ENCODE measurements at places on chromosomes 11 and 22.

GRCh38 chr11:100687630-100688395, 725 bp downstream of the ARHGAP42 start:
- DNase-seq, result no peak

GRCh38 chr22:48449466-48450187, 1378.0 kb downstream of the BRD1 start:
- no peak for DNase-seq

GRCh38 chr11:70059971-70060370, 18.1 kb upstream of the ANO1 start:
- DNase-seq, result no peak

DNA sequence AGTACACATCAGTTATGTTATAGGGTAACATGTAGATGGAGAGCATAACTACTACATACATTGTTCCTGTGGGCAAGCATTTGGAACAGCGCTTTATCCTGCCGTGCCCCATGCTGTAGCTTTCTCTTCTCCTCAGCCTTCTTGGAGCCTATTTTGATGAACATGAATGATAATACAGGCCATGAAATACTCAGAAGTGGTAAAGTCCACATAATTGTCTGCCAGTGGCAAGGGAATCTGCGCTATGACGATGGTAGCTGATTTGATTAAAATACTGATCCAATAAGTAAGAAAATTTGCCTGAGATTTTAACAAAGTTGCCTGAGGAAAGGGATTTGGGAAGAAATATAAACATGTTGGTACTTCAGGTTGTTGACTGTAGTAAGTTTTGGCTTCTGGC, 23.3 kb downstream of the ALKBH3 start:
- DNase-seq, result no peak

DNA sequence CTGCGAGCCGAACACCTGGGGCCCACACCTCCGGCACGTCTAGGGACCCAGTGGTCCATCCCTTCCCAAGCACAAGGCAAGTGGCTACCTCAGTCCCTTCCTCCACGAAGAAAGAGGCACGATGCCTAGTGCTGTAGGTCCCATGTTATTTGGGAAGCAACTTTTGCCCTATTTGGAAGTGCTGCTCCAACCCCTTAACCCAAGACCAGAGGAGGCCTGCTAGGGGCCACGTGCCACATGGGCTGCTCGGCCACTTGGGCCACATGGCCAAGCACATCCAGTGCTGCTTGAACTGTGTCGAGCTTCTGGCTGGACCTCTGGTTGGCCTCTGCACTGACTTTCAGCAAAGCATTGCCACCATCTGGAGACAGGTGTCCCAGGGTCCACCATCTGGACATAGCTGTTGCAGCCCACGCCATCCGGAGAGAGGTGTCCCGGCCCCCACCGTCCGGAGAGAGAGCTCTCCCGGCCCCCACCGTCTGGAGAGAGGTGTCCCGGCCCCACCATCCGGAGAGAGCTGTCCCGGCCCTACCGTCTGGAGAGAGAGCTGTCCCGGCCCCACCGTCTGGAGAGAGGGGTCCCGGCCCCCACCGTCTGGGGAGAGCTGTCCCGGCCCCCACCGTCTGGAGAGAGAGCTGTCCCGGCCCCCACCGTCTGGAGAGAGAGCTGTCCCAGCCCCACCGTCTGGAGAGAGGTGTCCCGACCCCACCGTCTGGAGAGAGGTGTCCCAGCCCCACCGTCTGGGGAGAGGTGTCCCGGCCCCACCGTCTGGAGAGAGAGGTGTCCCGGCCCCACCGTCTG, 6.5 kb upstream of the B4GALNT4 start:
- DNase-seq, result no peak

- no peak for DNase-seq
These were observed 20.9 kb upstream of the UPB1 start for GRCh38 chr22:24474221-24474620.

- no peak for DNase-seq
These were observed 107.7 kb upstream of the POU2AF2 start for GRCh38 chr11:111137846-111138245.

GRCh38 chr22:29784451-29785361, 17.5 kb downstream of the UQCR10 start:
- DNase-seq, result no peak

DNA sequence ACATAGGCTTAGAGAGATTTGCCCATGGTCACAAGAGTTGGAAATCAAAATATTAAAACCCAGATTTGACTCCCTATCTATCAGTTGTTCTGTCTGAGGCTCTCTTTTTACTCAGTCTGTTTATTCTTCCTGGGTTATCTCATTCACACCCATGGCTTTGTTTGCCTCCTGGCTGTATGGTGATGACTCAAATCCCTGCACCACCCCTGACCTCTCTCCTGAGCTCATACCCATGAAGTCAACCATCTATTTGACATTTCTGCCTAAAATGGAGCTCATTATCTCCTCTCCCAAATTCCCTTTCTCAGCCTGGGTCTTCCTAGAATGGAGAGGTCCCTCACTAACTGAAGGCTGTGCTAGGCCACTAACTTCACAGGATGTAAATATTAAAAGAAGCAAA, 27.8 kb upstream of the CCDC134 start:
- no peak for DNase-seq

- no peak for DNase-seq
These were observed 108.8 kb downstream of the TTC28 start for GRCh38 chr22:28570696-28571373.

DNA sequence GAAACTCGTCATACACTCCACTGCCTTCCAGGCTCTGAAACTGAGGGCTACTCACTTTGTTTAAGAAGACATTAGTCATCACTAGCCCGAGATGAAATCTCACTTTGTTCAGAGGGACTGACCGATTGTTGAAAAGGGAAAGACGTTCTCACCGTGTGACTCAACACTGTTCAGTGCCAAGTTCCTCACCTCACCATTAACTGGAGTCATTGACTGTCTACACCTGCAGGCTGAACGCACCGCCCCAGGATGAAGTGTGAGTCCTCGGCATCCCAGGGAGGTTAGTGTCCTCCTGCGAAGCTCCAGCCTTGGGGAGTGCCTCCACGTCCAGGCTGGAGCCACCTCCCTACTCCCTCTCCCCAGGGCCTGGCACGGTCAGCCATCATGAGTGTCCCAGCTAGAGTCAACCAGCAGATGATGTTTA, 30.4 kb downstream of the FADD start:
- DNase-seq, result no peak

DNA sequence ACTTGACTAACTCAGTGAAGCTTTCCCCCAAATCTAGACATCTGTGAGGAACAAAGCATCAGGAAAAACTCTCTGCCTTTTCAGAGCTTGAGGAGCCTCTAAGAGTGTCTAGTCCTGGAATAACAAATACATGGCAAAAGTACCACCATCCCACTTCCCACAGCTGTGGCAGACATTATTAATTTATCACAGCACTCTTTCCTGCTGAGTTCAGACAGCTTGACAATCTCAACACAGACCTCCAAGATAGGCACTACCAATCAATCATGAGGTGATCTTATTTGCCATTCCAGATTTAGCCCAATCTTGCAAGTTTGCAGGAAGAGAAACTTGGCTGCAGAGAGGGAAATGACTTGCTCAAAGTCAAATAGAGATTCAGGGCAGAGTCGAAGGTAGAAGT, 202.8 kb downstream of the MN1 start:
- no peak for DNase-seq

DNA sequence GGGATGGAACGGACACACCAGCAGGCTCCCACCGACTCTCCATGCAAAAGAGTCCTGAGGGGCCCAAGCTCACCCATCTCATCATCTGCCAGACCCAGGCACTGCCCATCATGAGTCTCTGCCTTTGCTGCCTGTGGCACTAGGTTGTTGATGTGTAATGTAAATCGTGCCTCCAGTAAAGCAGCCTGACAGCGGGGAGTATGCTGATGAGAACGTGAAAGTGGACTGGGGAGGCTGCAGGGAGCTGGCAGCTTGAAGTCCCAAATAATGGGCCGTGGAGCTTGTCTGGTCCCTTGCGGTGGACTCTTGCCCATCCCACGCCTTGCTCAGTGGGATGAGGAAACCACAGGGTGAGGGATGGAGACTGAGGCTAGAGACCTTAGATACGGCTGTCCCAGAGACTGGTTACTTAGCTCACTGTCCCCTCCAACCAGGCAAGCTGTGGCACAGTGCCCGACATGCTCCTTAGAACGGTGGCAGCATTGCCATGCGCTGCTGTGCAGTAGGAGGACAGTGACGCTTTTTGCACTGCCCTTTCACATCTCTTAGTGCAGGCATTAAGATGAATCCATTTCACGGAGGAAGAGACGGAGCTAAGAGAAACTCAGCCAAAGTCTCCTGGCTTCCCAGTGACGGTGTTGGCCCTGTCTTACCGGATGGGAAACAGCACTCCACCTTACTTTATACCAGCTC, 39.6 kb upstream of the PLET1 start:
- no peak for DNase-seq

- no peak for DNase-seq
These were observed 60.3 kb downstream of the TMPRSS5 start for GRCh38 chr11:113645593-113646349.

GRCh38 chr11:115545581-115546210, 41.5 kb upstream of the CADM1 start:
- DNase-seq, result no peak

GRCh38 chr22:36928196-36928595, 14.8 kb downstream of the CSF2RB start:
- no peak for DNase-seq

GRCh38 chr11:76604081-76604625, 66.4 kb downstream of the LRRC32 start:
- no peak for DNase-seq

DNA sequence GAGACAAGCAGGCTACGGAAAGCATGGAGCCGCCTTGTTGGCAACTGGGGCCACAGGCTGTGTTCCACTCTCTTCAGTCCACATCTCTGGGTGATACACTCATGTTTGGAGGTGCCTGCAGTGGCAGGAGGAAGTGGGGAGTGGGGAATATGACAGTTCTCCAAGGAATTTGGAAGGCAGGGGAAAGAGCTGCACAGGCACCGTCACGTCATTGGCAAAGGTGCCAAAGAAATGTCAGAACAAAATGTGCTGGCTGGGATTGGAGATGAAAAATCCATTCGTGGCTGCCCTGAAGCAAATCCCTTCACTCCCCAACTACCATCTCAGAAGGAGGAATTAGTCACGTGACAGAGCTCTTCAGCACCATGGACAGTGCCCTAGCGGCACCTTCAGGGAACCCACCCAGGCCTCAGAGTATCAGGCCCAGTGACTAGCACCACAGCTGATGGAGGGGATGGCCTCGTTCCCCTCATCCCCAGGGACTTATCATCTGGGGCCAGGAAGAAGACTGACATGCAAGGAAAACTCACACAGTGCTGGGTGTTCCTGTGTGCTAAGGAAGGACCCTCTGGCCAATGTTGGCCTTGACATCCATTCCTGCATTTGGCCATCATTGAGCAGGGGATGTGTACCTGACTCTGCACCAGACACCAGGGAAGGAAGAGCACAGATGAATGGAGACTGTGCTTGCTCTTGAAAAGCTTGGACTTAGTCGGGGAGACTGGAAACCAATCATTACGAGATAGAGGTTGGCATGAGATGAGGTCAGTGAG, 48.5 kb upstream of the PRDM11 start:
- no peak for DNase-seq

DNA sequence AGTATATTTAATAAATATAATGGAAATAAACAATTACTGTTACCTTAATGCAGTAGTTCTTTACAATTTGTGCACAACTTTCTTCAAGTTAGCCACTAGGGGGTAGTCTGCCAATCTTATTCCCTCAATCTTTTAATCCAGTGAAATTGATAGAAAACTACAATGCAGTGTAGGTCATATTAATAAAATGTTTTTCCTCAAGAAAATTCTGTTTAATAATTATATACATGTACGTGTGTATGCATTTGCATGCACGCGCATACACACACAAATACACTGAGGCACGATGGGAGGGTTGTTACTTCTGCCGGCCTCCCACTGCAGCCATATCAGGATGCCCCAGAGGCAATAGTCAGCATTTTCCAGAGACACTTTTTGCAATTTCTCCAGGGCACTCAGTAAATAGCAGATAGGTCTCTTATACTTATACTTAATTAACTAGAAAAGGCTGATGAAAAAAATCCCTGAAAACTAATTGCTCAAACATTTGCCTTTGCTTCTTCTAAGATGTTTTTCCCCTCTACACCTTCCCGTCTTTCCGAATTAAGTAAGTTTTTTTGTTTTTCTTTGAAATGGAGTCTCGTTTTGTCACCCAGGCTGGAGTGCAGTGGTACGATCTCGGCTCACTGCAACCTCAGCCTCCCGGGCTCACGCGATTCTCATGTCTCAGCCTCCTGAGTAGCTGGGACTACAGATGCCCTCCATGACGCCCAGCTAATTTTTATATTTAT, 3.1 kb downstream of the GAB2 start:
- DNase-seq, result no peak

DNA sequence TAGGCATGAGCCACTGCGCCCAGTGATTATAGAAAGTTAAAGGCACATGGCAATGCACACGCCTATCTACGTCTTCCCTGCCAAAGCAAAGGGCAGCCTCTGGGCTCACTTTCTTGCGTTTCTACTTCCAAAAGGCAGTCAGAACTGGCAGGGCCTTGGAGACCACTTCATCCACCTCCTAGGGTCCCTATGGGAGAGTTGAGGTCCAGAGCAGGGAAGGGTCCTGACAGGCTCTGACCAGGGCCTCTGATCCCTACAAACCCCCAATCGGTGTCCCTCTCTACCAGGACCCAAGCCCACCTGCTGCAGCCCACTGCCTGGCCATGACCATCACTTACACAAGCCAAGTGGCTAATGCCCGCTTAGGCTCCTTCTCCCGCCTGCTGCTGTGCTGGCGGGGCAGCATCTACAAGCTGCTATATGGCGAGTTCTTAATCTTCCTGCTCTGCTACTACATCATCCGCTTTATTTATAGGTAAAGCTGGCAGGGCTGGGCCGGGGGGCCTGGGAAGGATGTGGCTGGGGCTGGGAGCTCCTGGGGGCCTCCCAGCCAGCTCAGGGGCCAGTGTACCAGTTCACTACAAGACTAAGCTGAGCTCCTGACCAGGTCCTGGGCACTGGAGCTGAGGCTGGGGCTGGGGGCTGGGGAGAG, 1.5 kb downstream of the BEST1 start:
- DNase-seq, result no peak

DNA sequence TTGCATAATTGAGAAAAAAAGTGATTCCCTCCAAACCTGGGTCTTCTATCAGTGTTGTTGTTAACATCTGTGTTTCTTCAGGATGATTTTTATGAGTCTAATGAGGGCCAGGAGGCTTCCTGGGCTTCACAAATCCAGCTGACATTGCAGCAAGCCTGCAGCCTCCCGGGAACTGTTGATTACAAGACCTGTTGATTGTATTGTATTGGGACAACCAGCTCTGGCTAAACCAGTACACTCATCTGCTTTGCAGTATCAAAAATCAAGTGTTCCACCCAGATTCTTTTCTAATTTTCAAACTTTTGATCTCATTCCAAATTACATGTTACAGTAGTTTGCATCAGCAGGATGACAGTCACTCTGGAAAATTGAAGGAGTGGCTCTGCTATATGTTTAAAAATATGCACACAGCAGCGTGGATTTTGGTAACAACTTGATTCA, 16.1 kb upstream of the PRSS23 start:
- DNase-seq, result no peak
